ENCODE measurements at places on chromosomes 7 and 10.

DNA sequence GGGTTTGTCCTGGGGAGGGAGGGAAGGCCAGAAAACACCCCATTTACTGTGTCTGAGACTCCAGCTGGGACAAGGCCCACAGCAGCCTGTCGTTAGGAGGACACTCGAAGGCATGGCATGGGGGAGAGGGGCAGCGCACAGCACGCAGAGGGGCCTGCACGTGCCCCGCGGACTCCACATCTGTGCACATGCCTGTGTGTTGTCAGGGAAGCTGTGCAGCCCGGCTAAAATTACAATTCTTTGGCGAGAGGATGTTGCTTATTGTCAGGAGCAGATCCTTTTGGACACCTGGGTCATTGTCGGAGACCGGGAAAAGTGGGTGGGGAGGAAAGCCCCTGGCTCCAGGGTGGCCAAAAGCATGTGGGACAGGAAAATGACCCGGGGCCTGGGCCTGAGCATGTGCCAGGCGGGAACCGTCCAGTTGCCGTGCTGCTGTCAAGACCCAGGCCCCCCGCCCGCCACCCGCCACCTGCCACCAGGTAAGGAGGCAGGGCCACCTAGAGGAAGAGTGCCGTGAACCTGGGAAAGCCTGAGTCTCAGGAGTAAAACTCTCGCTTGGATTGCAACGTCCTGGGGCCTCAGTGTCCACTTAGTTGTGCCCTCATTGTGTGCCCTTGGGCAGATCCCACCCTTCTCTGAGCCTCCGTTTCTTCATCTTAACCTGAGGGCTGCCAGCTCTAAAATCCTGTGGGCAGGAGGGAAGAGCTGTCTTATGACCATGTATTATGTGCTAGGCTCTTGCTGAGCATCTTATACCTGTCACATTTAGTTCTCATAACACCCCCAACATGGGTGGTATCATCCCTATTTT is 7.2 kb downstream of the VSIR start:
- no peak for DNase-seq

- no peak for DNase-seq
Measured at GRCh38 chr7:37097983-37098382, 350.7 kb downstream of the ELMO1 start.

DNA sequence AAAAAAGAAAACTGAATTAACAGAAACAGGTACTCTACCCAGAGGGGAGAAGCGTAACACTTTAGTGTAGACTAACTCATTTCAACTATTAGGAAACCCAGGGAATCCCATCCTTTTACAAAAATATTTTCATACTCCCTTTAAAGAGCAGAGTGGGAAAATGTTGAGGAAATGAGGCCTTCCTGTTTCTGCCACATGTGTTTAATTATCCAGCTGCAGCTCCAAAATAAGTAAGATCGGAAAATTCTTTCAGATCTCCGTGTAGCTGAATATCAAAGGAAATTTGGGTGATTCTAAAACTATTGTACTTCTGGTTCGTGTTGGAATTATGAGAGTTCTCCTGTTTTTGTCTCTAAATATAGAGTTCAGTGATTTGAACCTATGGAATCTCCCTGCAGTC is 58.0 kb upstream of the CAV2 start:
- no peak for DNase-seq

DNA sequence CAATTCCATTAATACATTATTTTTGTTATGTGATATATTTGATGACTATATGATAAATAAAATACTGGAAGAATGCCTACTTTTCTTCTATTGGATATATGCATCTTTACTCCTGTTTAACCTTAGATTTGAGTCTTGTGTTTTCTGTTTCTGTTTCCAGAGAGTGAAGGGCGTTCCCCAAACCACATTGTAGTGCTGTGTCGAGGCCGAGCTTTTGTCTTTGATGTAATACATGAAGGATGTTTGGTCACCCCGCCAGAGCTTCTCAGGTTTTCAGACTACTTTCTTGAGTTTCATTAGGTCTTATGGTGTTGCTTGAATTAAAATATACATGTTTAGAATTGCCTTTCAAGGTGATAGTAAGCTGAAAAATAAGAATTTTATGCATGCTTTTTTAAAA is 23.8 kb downstream of the CROT start:
- DNase-seq, result no peak

DNA sequence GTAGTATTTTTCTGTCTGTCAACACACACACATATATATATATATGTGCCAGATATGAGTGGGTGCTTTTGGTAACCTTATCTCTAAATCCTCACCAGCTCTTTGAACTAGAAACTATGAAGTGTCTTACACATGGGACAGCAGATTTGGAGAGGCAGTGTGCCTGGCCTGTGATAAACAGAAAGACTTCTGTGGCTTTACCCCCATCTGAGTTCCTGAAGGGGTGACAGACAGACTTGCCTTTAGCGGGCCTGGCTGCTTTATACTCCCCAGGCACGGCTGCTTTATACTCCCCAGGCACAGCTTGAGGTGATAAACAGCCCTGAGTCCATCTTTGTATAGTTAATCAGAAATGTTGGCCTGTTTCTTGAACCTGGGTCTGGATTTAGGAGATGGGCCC is 5.6 kb downstream of the BAG3 start:
- no peak for DNase-seq

DNA sequence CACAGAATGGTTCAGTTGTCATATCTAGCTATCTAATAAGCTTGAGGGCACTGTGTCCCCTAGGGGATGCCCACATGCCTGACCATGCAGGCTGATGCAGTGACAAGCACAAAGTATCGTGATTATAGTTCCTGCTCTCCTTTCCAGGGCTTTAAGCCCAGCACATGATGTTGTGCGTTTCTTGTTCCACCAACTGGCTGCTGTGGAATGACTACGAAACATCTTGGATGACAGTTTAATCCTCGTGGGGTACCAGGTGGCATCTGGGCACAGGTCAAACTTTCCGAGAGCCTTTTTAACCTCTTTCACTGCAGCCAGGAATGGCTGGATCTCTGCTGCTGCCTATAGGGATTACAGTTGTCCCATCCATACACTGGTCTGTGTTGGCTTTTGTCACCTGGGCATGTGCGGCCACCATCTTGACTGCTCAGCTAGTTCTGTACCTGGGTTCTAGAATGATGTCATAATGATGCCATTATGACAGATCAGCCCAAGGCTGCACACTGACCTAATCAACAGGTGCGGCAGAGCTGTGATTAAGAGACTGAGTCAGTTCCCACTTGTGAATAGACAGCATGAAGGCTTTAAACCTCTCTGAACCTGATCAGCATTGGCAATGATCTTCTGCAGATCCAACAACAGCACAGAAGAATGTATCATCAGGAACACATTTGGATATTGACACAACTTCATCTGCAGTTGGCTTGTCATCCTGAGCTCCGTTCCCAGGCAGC is 144.1 kb downstream of the DLG5 start:
- DNase-seq, result no peak

DNA sequence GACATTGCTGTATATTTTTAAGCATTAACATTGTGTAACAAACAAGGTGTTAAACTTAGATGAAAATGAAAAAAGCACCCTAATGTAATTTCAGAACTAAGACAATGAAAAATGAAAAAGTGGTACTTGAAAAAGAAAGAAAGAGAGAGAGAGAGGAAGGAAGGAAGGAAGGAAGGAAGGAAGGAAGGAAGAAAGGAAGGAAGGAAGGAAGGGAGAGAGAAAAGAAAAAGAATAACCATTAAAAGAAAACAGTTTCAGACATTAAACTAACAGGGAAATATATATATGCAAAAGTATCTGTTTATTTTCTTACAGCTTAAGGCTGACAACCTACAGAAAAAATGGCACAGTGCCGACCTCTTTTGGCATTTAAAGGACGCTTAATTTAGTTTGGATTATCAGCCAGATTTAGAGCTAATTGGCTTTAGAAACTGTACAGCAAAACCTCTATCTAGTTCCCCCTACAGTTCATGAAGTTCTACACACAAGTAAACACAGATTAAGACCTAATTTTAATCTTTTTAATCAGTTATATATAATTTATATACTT is 13.8 kb downstream of the MTERF1 start:
- DNase-seq, result no peak

DNA sequence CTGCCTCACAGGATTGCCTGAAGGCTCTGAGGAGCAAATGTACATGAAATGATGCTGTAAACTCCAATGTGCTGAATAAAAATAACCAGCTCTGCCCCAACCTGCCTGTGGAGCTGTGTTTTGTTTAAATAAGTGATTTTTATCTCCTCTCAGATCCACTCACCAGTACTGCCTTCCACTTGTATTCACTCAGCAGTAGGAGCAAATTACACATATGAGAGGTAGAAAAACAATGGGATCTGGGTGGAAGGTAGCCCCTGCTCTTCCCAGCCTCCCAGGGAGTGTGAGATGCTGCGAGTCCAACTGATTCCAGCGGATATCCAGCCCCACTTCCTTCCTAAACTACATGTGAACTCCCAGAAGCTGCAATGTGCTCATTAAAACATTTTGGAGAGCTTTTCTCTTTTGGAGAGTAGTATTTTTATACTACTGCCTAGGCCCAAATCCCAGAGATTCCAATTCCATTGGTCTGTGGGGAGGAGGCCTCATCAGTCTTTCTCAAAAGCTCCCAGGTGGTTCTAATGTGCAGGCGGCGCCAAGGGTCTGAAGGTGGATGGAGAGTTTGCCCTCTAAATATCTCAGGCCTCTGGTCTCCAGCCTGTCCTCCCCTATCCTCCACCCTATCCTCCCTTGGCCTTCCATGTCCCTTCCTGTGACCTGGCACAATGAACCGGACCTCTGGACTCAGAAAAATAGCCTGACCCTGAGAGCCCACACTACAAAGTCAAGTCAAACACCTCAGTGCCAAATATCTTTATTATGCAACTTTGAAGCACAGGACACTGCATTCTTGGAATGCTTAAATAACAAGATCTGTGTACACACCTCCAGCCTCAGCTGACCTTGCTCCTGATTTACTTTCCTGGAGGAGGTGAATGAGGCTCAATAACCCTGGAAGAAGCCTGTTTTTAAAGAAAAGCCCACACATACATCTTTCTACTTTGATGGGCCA is 46.2 kb downstream of the CPVL start:
- DNase-seq, result no peak

DNA sequence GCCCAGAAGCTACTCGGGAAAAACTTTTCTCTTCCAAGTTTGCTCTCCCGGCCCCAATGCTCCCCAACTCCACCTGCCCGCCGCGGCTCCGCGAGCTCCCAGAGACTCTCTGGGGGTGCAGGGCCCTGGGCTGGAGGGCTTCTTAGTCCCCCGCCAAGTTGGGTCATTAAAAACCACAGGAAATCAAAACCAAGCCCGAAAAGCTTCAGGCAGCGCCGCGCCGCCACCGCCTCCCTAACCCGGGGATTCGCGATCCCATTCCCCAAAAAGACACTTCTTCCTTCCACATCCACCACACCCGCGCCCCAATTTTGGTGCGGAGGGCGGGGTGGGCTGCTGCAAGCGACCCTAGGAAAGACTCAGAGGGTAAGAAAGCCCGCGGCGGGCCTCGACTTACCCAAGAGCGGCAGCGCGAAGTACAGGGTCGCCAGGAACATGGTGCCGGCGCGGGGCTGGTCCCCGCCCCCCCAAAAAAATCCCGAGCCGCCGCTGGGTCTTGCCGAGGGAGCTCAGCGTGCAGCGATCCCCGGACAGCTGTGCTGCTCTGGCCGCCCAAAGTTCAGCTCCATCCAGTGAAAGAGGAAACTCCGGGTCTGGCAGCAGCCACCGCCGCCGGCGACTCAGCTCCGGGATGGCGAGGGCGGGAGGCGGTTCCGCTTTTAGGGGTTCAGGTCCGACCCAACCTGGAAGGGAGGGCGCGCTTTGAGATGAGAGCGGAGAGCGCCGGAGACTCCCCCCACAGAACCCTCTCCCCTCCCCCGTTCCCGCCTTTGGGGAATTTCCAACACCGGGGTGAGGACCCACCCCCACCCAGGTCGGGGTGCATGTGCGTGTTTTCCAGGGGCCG is 1.2 kb downstream of the GFRA1 start:
- no peak for DNase-seq

DNA sequence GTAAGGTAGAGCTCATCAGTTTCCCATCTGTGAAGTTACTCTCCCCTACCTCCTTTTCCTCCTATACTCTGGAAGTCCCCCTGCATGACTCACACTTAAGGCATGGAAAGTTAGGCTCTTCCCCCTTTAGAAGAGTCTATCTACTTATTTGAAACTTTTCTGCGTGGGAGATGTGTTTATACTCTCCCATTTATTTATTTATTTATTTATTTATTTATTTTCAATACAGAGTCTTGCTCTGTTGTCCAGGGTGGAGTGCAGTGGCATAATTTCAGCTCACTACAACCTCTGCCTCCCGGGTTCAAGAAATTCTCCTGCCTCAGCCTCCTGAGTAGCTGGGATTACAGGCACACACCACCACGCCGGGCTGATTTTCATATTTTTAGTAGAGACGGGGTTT is 107.5 kb upstream of the JCAD start:
- no peak for DNase-seq

DNA sequence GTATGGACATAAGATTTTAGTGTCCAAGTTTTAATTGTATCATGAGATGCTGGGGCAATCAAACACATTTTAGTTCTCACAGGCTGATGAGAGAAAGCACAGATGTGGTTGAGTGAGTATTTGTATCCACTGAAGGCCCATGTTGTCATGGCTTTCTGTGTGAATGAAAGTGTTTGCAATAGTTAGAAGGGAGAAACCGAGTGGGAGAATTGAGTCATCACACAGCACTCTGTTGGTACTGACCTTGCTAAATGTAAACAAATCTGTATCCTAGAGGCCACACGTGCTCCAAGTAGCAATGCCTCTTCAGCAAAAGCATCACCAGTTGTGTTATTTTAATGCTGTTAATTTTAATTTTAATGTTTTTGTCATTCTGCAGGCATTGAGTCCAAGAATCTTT is 121.2 kb downstream of the EMX2 start:
- DNase-seq, result no peak

DNA sequence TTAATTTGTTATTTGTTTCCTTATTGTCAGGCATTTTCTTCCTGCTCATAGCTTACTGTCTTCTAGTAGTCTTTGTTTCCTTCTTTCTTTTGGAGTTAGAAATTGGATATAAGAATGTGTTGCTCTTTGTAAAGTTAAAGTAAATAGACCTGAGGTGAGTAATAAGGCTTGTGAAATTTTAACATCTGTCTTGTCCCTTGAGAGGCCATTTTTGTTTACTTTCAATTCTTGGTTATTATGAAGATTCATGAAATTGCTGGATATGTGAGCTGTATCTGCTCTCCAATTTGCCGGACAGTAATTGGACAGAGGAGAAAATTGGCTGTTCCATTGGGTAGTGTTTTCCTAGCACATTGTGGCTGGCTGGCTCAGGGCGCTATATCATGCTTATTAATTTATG is 260.7 kb downstream of the EXOC4 start:
- DNase-seq, result no peak

DNA sequence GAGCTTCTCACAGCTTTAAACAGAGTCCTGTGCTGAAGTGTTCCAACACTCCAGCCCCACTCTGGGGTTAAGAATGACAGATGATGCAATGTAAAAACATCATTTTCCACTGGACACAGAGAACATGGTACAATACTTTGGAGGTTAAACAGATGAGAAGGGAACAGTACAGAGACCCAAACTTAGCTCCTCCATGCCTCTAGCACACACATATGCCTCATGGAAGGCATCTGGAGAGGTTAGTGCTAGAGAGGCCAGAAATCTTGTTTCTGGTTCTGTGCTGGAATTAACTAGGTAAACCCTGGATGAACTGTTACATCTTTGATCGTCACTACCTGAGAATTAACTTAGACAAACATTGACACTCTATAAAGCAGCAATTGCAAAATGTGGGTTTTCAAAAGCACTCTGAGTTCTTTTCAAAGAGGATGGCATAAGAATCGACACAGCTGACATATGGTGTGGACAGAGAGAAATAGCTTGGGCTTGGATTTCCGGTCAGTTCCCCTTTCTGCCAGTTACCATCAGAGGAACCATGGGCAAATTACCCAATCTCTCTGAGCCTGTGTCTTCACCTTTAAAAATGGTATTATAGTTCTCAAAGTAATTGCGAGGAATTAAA is 81.9 kb downstream of the KCNMA1 start:
- DNase-seq, result no peak

Measured in osteocyte (in vitro differentiated cells).